ENCODE measurements at places on chromosomes 13 and 19. TPM values are rescaled to one million over a fixed set of nuclear protein-coding genes. Genes with fewer than 3 reads are reported as not detected.

Gene FCHO1
- 6.1 TPM for total RNA-seq

GRCh38 chr13:95707442-95708390 is 30.8 kb downstream of the DNAJC3 start:
- no peaks in the 10 kb centered on the region for H3K4me1 ChIP-seq
- no peak overlapping the region for H3K4me3 ChIP-seq
- H3K36me3 ChIP-seq: peaks cover 30% of the 10 kb centered on the region
- no peaks in the 10 kb centered on the region for H3K27me3 ChIP-seq
- H3K27ac ChIP-seq: no peak overlapping the region

- no peak overlapping the region for H3K4me3 ChIP-seq
- no peaks in the 10 kb centered on the region for H3K36me3 ChIP-seq
- no peak overlapping the region for H3K27ac ChIP-seq
- no peaks in the 10 kb centered on the region for H3K27me3 ChIP-seq
- no peak for DNase-seq
Measured at GRCh38 chr13:46179491-46179908, 2.5 kb downstream of the LCP1 start.

Gene GPR4
- not detected for total RNA-seq

GRCh38 chr13:112588490-112589297 is 741 bp upstream of the TUBGCP3 start:
- no peak for DNase-seq
- no peaks in the 10 kb centered on the region for H3K4me1 ChIP-seq
- peaks cover 6% of the 10 kb centered on the region for H3K36me3 ChIP-seq
- H3K27me3 ChIP-seq: no peaks in the 10 kb centered on the region

Gene HIPK4
- total RNA-seq: not detected

DNA sequence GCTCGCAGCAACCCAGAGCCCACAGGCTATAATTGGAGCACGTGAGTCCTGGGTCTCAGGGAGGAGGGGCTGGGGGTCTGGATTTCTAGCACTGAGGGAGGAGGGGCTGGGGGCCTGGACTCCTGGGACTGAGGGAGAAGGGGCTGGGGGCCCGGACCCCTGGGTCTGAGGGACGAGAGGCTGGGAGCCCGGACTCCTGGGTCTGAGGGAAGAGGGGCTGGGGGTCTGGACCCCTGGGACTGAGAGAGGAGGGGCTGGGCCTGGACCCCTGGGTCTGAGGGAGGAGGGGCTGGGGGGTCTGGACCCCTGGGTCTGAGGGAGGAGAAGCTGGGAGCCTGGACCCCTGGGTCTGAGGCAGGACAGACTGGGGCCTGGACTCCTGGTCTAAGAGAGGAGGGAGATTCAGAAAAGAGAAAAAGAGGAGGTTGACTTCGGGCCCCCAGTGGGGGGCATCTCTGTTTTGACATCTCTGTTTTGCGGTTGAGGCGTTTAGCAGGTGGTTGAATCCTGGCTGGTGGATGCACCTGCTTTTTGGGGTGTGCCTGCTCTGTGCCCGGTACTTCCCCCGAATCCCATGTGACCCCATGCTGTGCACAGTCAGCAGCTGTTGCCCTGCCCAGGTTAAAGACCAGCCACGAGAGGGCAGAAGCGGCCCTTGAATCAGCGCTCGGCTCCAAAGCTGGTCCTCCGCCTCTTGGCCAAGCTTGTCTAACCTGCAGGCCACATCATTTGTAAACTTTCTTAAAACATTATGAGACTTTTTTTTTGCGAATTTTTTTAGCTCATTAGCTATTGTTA is 10.5 kb downstream of the PVR start:
- H3K27ac ChIP-seq: no peak overlapping the region
- no peak overlapping the region for H3K4me3 ChIP-seq
- no peaks in the 10 kb centered on the region for H3K4me1 ChIP-seq
- H3K27me3 ChIP-seq: no peaks in the 10 kb centered on the region
- H3K36me3 ChIP-seq: peaks cover 82% of the 10 kb centered on the region

Gene CCDC8
- total RNA-seq: 30.5 TPM

Gene PRODH2
- 1.2 TPM for total RNA-seq

DNA sequence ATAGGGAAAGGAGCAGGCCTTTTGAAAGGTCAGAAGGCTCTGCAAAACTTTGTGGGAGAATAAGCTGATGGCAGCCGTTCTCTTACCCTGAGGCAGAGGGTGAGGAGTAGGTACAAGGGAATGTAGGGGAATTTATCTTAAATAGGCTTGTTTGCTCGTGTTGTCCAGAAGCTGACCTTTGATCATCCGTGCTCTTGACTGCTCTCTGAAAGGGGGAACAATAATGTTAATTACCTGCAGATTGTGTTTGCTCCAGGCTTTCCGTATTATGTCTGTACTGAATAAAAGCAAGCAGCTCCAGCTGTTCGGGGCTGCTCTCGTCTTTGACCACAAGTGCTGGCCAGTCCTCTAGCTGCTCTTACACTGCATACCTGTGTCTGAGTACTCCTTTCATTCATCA is 116.3 kb downstream of the ZNF429 start:
- DNase-seq: no peak
- H3K27me3 ChIP-seq: no peaks in the 10 kb centered on the region
- no peaks in the 10 kb centered on the region for H3K4me1 ChIP-seq
- no peak overlapping the region for H3K4me3 ChIP-seq

Gene IFT88
- total RNA-seq: 19.3 TPM

DNA sequence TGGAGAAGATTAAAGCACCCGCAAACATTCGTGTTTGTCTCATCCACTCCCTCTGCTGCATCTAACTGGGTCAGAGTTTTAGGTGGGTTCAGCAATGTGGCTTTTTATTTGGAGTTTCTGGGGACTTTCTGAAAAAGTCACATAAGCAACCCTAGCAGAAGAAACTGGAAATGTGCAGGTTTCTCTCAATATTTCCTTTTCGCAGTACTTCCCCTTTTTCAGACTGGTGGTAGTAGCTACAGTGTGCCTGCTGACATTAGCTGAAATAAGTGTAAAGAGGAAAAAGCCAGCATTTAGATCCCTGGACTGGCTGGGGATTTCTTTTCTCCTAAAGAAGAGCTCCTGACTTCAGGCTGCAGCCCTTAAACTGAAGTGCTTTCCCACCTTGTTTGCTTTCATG is 15.9 kb upstream of the OLFM4 start:
- H3K4me1 ChIP-seq: no peaks in the 10 kb centered on the region
- no peaks in the 10 kb centered on the region for H3K36me3 ChIP-seq
- H3K4me3 ChIP-seq: no peak overlapping the region
- no peak overlapping the region for H3K27ac ChIP-seq

Gene SH2D3A
- total RNA-seq: 16.4 TPM

Gene MIR17HG
- 23.0 TPM for total RNA-seq

- H3K27ac ChIP-seq: peak overlapping the region; percentile 94
- no peaks in the 10 kb centered on the region for H3K36me3 ChIP-seq
- peaks cover 7% of the 10 kb centered on the region for H3K4me1 ChIP-seq
Measured at GRCh38 chr19:18428173-18428786, 9.1 kb downstream of the SSBP4 start.

- no peaks in the 10 kb centered on the region for H3K36me3 ChIP-seq
- no peak overlapping the region for H3K27ac ChIP-seq
Measured at GRCh38 chr19:6048793-6049405, 61.4 kb downstream of the RFX2 start.

- H3K27me3 ChIP-seq: no peaks in the 10 kb centered on the region
- no peaks in the 10 kb centered on the region for H3K4me1 ChIP-seq
- no peak overlapping the region for H3K27ac ChIP-seq
- H3K36me3 ChIP-seq: no peaks in the 10 kb centered on the region
Measured at GRCh38 chr13:25110956-25111584, 15.1 kb downstream of the PABPC3 start.

Gene OR7C1
- not detected for total RNA-seq

Gene ZNF490
- 10.0 TPM for total RNA-seq

Gene TYROBP
- total RNA-seq: not detected

- H3K4me1 ChIP-seq: no peaks in the 10 kb centered on the region
- DNase-seq: no peak
- no peaks in the 10 kb centered on the region for H3K36me3 ChIP-seq
- no peak overlapping the region for H3K4me3 ChIP-seq
Measured at GRCh38 chr19:55133639-55134444, 15.2 kb downstream of the TNNT1 start.

DNA sequence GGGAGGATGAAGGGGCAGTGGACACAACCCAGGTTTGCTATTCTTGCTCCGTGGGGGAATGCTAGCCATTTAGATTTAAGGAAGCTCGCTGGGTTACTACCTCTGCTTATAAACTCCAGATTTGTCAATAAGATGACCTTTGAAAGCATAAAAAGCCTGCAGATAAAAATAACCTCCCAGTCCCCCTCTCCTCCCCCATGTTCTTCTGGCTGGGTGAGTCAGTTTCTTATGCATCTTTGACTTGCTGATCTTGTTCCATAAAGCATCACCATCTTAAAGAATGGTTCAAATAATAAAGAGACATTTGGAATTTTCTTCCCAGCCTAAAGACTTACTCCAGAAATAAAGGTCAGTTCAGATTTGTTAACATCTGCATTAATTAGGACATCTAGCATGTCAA is 118.3 kb upstream of the RNF113B start:
- no peak for DNase-seq
- H3K27ac ChIP-seq: no peak overlapping the region
- no peaks in the 10 kb centered on the region for H3K27me3 ChIP-seq
- H3K4me3 ChIP-seq: no peak overlapping the region

GRCh38 chr13:108276060-108276459 is 6.5 kb downstream of the TNFSF13B start:
- no peak for DNase-seq
- no peaks in the 10 kb centered on the region for H3K27me3 ChIP-seq
- no peak overlapping the region for H3K4me3 ChIP-seq
- no peak overlapping the region for H3K27ac ChIP-seq
- H3K36me3 ChIP-seq: no peaks in the 10 kb centered on the region

Gene PLVAP
- 0.28 TPM for total RNA-seq

Gene RFXAP
- 8.9 TPM for total RNA-seq

- H3K27me3 ChIP-seq: no peaks in the 10 kb centered on the region
- no peaks in the 10 kb centered on the region for H3K36me3 ChIP-seq
- H3K27ac ChIP-seq: no peak overlapping the region
- peaks cover 4% of the 10 kb centered on the region for H3K4me1 ChIP-seq
Measured at GRCh38 chr13:50450279-50450678, 393.2 kb downstream of the DLEU7 start.

Gene ZNF814
- total RNA-seq: 63.0 TPM

DNA sequence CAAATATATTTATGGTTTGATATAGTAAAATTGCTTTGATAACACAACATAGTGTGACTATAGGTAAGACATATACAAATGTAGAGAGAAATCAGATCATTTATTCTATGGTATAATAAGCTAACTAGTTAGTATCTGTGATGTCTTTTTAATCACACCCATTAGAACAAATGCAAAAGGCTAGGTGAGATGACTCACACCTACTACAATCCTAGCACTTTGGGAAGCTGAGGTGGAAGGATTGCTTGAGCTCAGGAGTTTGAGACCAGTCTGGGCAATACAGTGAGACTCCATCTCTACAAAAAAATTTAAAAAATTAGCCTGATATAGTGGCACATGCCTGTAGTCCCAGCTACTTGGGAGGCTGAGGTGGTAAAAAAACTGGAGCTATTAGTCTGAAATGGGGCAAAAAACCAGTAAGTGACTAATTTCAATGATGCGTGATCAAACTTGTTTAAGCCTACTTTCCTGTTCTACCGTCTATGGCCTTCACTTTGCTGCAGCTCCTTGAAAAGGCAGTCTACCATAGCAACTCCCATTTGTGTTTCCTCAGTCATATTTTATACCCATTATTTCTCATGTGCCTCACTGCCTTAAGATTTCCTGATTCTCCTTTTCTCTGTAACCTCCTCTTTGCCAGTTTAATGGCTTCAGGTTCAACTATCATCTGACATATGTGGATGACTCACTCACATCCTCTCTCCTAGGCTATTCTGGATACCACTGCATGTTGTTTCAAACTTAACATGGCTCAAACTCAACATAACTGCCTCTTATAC is 12.5 kb downstream of the ALG5 start:
- no peak overlapping the region for H3K4me3 ChIP-seq
- DNase-seq: no peak

Gene ZNF723
- not detected for total RNA-seq

DNA sequence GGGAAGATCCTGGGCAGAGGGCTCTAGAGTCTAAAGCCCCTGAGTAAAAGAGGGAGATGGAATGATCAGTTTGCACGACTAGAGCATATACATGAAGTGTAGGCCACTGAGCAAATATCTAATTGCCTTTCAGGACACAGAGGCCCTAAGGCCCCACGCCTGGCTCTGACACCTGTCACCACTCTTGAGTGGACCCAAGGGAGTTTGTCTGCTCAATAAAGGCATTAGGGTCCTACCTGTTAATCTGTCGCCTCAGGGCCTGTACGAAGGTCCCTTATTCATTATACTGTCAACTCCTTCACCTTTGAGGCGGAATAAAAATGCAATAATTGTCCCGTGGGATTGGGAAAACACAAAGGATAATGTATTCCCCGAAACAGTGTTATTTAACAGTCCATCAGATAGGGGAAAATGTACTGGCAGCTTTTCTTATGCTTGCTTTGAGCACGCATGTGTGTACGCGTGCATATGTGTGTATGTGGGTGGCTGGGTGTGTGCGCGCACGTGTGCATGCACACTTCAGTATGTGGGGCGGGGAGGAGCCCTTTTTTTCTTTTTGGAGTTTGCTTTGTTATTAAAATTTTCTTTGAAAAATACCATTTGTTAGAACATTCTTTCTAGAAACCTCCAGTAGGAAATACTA is 161.8 kb upstream of the SERP2 start:
- no peak for DNase-seq
- peak overlapping the region; percentile 27 for H3K27ac ChIP-seq
- H3K36me3 ChIP-seq: no peaks in the 10 kb centered on the region
- H3K4me3 ChIP-seq: no peak overlapping the region
- no peaks in the 10 kb centered on the region for H3K4me1 ChIP-seq

Gene ZNF99
- total RNA-seq: not detected

DNA sequence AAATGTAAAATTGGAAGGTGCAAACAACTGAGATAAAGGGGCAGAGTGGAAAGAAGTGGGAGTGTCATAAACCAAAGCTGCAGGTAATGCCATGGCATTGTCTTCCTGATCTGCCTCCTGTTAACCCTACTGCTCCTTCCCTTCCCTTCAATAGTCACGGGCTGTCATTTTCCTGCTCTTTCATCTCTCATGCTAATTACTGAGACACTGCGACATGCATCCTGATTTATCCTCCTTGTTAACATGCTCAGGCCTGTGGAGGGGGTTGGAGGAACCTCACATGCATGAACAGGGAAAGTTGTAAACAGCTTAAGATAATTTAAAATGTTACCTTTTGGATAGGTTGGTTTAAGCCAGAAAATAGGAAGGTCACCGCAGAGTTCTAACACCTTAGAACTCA is 27.2 kb downstream of the CNMD start:
- H3K27me3 ChIP-seq: no peaks in the 10 kb centered on the region
- no peak overlapping the region for H3K4me3 ChIP-seq
- H3K4me1 ChIP-seq: peaks cover 3% of the 10 kb centered on the region
- H3K36me3 ChIP-seq: no peaks in the 10 kb centered on the region
- no peak for DNase-seq
